IMR-90 (cell line): ENCODE measurements at places on chromosomes 16 and 17. TPM values are rescaled to one million over a fixed set of nuclear protein-coding genes. Genes with fewer than 3 reads are reported as not detected.

- no peak for DNase-seq
Observed at GRCh38 chr16:57755726-57756423, 20.3 kb downstream of the KATNB1 start.

DNA sequence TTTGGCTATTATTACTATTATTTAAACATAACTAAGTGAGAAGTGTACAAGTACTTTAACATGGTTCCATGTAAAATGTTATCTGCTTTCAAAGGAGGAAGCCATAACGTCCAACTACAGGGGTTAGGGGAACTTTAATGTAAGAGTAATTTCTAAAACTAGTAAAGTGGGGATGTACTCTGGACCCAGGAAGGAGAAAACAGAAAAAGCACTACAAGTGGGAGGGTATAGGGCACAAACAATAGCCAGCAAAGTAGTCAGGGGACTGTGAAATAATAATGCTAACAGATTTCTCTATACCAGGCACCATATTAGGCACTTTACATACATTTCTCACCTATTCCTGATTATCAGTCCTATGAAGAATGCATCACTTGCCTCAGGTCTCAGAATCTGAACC, 19.6 kb downstream of the USP31 start:
- DNase-seq, result no peak

DNA sequence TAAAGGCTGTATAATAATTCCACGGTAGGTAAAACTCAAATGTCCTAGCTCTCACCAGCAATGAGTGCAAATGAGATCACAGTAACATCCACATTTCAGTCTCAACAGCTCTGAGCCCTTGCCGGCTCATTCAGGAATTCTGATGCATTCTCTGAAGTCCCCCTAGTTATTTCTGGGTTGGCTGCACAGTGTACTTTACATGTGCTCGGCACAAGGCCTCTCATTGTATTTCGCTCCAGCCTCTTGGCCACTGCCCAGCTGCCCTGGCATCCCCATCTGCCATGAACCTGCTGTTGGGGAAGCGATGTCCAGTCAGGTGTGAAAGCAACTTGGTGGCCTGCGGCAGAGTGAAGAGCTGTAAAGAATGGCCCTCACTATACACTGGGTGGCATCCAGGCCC, 14.3 kb downstream of the PRCD start:
- DNase-seq, result no peak

- DNase-seq, result no peak
Observed at GRCh38 chr16:11689031-11689840, 21.0 kb downstream of the SNN start.

DNA sequence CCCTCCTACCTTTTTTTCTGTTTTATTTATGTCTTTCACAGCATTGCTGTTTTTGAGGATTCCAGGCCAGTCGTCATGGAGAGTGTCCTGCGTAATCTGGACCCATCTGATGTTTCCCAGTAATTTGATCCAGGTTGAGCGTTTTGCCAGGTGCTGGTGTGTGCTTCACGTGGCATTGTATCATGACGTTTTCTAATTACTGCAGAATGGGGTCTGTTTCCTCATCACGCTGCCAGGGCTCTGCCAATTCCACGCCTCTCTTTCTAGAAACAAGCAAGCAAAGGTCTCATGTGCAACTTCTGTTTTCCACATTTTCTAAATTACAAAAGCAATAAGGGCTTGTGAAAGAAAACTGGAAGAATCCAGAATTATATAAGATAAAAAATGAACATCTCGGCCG, 28.3 kb upstream of the BHLHA9 start:
- DNase-seq, result peak; percentile 50

The HASPIN gene
- 3.9 and 4.3 TPM in 2 replicates for total RNA-seq

DNA sequence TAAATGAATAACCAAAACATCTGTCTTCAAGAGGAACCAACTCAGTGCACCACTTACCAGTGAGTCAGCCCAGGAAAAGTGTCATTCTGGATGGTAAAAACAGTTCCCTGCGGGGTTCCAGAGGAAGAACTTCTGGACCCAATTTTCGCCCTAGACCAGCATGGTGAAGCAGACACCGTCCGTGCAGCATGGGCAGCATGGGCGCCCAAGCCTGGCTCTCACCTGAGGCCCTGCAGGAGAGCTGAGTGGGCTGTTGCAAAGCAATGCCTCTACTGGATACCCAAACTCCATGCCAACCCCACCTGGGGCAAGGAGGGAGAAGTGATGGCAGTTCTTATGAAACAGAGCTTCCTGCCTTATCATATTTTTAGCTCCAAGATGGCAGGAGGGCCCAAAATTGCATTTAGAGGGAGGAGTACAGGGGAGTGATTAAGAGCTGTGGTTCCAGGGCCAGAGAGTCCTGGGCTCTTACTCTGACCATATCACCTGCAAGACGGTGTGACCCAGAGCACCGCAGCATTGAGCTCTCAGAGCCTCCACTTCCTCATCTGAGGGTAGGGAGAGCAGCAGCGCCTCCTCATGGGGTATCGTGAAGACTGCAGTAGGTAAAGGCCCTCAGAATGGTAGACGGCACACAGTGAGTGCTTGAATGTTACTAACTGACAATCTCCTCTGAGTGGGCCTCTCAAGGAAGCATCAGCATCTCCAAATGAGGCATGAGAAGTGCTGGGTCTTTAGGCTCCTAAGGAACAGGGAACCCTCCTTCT, 16.6 kb upstream of the INPP5K start:
- DNase-seq, result no peak

The PMP22 gene
- total RNA-seq, result 33.5 and 39.2 TPM in 2 replicates

DNA sequence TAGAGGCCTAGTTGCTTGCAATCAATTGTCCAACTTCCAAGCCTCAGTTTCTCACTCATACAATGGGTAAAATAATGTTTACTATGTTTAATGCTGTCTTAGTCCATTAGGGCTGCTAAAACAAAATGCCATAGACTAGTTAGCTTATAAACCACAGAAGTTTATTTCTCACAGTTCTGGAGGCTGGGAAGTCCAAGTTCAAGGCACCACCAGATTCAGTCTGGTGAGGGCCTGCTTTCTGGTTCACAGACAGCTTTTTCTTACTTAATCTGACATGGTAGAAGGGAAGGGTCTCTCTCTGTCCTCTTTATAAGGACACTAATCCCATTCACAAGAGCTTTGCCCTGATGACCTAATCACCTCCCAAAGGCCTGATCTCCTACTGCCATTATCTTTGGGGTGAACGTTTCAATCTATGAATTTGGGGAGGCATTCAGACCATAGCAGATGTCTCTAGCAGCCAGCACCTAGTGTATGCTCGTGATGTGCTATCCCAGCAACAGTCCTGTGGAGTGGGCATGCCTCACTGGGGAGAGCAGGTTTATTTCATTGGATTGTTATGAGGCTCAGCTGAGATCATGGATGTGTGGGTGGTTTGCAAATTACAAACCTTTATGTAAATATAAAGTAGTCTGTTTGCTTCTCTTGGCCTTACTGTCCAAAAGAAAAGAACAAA, 25.2 kb downstream of the YPEL2 start:
- peak; percentile 73 for DNase-seq

GRCh38 chr17:30969989-30970830, 629 bp upstream of the RNF135 start:
- no peak for DNase-seq

The LGALS9B gene
- not detected in 2 replicates for total RNA-seq

DNA sequence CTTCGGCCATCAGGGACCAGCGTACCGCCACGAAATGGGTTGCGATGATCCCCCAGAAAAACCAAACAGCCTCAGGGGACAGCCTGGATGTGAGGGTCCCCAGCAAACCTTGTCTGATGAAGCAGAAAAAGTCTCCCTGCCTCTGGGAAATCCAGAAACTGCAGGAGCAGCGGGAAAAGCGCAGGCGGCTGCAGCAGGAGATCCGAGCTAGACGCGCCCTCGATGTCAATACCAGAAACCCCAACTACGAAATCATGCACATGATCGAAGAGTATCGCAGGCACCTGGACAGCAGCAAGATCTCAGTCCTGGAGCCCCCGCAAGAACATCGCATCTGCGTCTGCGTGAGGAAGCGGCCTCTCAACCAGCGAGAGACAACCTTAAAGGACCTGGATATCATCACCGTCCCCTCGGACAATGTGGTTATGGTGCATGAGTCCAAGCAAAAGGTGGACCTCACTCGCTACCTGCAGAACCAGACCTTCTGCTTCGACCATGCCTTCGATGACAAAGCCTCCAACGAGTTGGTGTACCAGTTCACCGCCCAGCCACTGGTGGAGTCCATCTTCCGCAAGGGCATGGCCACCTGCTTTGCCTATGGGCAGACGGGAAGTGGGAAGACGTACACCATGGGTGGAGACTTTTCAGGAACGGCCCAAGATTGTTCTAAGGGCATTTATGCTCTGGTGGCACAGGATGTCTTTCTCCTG, 769 bp downstream of the KIF2B start:
- DNase-seq, result no peak

The ABCA10 gene
- under 0.01 TPM in 2 replicates for total RNA-seq

DNA sequence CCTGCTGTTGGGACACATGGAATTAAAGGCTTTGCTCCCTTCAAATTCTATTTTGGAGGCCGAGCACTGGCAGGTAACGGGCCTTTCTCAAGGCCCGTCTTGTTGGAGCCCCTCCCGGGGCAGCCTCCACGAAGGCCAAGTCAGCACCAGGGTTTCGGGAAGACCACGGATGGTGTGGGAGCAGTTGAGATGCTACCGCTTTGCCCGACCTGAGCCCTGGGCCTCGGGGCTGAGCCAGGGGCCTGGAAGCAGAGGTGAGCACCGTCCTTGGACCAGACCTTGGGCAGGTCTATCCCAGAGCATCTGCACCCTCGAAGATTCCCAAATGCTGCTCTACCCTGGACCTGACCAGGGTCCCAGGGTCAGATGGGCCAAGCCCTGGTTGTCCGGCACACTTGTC, 23.0 kb downstream of the C17orf100 start:
- DNase-seq, result no peak

The PPL gene
- 0.28 and 0.36 TPM in 2 replicates for total RNA-seq

DNA sequence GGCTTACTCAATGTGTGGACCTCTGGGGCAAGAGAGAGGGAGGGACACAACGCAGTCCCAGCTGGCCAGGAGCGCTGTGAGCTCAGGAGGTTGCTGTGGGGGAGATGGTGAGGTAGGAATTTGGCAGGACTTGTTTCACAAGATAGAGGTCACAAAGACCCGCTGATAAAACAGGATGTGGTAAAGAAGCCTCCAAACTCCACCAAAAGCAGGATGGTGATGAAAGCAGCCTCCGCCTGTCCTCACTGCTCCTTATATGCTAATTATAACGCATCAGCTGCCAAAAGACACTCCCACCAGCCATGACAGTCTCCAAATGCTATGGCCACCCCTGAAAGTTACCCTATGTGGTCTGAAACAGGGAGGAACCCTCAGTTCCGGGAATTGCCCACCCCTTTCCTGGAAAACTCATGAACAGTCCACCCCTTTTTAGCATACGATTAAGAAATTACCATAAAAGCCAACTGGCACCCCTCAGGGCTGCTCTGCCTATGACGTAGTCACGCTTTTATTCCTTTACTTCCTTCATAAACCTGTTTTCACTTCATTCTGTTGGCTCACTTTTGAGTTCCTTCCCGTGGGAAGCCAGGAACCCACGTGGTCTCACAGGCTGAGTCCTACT, 5.3 kb upstream of the EIF4A3 start:
- peak; percentile 69 for DNase-seq

- peak; percentile 83 for DNase-seq
Observed at GRCh38 chr17:15262291-15263205, 2.6 kb downstream of the PMP22 start.

DNA sequence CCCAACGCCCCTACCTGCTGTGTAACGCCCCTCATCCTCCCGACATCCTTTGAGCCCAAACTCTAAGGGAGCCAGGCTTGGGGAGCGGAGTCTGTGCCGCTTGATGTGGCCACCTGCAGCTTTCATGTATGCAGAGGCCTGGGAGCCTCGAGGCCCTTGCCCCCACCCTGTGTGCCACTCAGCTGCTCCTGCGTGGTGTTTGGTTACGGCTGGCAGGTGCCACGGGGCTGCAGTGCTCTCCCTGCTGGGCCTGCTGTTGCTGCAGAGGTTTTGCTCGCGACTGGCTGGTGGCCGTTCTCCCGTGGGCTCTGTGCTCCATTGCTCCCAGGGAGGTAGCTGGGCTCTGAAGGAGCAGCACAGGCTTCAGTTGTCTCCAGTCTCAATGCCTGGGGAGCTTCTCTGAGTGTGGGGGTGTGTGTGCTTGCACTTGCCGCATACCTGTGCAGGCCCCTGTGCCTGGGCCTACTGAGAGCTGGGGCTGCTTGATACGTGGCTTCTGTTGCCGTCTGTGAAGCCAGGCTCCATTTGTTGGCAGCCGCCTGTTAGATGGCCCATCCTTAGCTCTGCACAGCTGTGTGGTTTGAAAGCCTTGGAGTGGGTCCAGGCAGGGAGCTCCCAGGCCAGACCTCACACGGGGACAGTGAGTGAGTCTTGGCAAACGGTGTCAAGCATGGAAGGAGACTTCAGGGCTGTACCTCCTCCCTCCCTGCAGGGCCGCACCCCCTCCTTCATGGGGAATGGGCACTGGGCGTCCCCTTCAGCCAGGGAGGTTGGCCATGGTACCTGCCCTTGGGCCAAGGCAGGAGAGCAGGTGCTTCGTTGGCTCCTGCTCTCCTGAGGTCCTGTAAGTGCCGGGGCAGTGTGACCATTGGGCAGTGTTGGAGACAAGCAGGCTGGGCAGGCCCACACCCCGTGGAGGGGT, 47.2 kb downstream of the PDPK1 start:
- DNase-seq, result peak; percentile 16

- DNase-seq, result no peak
Observed at GRCh38 chr17:6654841-6655731, 3.5 kb downstream of the C17orf100 start.

- DNase-seq, result no peak
Observed at GRCh38 chr16:2964475-2965336, 631 bp downstream of the KREMEN2 start.

GRCh38 chr16:12391956-12392355, 411.7 kb downstream of the CPPED1 start:
- DNase-seq, result no peak

The PSMD7 gene
- 80.8 and 124 TPM in 2 replicates for total RNA-seq

GRCh38 chr16:87708881-87709638, 56.7 kb downstream of the KLHDC4 start:
- DNase-seq, result no peak

The GNG13 gene
- total RNA-seq, result not detected in 2 replicates

DNA sequence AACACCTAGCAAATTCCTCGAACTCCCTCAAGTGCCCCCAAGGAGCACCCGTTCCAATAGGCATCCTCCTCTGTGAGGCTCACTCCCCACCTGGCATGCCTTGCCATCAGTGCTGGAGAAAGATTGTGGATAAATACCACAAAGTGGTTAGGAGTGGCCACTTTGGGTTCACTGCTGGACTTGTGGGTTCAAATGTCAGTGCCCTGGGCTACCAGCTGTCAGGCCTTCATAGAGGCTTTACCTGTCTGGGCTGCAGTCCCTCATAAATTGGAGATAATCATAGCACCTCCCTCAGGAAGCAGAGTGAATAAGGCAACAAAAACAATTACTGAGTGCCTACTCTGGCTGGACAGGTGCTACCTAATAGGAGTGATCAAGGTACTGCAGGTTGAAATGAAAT, 1.5 kb upstream of the SYT17 start:
- DNase-seq, result no peak

The NHERF2 gene
- 18.6 and 20.8 TPM in 2 replicates for total RNA-seq

DNA sequence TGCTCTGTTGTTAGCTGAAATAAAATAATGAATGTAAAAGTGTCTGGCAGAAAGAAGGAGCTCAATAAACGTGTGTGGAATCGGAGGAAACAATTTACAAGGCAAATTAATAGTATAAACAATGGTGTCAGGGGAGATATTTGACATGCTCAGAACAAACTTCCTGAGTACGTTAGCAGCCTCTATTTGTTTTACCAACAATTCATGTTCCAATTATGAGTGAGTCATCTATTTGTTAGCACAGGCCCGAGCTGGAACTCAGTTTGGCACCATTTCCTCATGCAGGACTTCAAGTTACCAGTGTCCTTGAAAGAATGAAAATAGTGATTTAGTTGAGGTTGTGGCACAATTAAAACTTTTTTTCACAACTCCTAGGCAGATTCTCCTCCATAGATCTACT, 9.1 kb downstream of the ASIC2 start:
- DNase-seq, result peak; percentile 87
